ENCODE measurements at places on chromosomes 6 and 20.

- no peak for DNase-seq
Observed at GRCh38 chr6:128826606-128827005, 56.3 kb upstream of the LAMA2 start.

GRCh38 chr6:23246896-23247295 lies 677.5 kb downstream of the HDGFL1 start:
- DNase-seq = no peak

DNA sequence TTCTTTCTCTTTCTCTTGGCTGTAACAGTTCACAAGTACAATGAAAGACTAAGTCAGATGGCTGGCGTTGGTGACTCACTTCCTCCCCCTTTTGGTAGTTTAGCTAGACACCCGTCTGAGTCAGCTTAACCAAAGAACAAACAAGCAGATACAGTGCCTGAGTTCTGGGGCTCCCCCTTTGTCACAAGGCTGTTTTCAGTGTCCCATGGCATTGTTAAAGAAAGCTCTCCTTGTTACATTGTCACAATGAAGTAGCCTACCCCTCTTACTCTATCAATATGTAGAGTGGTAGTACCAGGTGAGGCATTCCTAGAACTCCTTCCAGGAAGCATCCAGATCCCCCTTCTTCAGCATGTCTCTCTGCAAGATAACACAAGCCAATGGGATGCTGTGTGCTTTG lies 38.6 kb downstream of the KIAA0408 start:
- DNase-seq = peak; percentile 97

- DNase-seq = peak; percentile 84
Observed at GRCh38 chr6:36852481-36853147, 13.4 kb upstream of the CPNE5 start.

DNA sequence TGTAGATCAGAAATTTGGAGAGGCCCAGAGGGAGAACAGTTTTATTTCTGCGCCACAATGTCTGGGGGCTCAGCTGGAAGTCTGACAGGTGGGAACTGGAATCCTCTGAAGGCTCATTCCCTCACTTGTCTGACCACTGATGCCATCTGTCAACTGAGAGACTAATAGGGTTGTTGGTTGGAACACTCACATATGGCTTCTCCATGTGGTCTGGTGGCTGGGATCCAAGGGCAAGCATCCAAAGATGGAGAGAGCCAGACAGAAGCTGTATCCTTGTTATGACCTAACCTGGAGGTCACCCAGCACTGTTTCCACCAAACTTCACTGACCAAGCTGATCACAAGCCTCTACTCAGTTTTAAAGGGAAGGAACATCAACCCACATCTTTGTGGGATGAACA lies 117.9 kb upstream of the AKAP12 start:
- DNase-seq = no peak

DNA sequence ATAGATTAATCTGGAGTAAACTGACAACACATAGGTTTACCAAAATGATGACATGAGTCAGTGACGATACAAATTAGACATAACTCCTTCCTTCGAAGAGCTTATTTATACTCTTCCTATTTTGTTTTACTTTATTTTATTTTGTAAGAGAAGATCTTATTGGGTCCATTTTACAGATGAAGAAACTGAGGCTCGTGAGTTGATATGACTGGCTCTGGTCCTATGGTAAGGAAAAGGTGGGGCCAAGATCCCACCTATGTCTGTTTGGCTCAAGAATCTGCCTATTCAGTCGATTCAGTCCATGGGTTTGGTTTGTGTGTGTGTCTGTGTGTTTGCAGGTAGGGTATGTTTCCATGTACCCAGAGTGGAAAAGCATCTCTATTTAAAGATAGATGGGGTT lies 8.4 kb upstream of the R3HDML start:
- no peak for DNase-seq

DNA sequence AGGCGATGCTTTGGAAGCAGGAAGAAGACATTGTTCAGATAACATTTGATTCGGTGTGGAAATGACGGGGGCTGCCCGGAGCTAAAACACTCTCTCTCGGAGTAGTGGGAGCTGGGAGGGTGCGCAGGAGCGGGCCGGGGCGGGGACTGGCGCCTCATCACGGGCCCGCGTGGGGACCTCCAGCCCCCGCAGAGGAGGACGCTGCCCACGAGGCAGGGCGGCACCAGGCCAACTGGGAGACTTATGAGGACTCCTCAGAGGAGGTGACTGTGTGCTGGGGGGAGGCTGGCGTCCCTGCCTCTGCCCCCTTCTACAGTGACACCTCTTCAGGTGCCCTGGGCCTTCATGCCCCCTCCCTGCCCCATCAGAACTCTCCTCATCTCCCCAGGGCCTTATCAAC lies 15.2 kb downstream of the DDO start:
- no peak for DNase-seq

- no peak for DNase-seq
Observed at GRCh38 chr6:83442752-83443151, 11.9 kb upstream of the ME1 start.

GRCh38 chr6:105832313-105832761 lies 253.8 kb upstream of the PRDM1 start:
- DNase-seq = no peak

GRCh38 chr6:105402090-105402938 lies 568 bp downstream of the PREP start:
- peak; percentile 20 for DNase-seq

DNA sequence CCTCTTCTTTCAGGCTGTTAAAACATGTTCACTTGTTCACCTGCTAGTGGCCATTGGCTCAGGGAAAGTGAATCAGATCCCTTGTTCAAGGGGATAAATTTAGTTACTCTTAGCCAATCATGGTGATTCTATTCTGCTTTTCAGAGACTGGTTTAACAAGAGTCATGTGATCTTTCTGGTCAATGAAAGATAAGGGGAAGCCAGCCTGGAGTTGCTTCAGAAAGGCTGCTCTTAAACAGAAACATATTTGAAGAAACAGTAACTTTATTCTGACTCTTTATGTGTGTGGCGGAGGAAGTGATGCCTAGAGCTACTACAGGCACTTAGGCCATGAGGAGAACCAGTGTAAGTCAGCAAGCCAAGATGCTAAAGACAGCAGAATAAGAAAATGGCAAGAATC lies 28.1 kb upstream of the AHI1 start:
- no peak for DNase-seq

- DNase-seq = no peak
Observed at GRCh38 chr20:32959351-32960221, 44.6 kb downstream of the SUN5 start.

GRCh38 chr20:64115171-64115911 lies 8.0 kb upstream of the NPBWR2 start:
- DNase-seq = no peak

DNA sequence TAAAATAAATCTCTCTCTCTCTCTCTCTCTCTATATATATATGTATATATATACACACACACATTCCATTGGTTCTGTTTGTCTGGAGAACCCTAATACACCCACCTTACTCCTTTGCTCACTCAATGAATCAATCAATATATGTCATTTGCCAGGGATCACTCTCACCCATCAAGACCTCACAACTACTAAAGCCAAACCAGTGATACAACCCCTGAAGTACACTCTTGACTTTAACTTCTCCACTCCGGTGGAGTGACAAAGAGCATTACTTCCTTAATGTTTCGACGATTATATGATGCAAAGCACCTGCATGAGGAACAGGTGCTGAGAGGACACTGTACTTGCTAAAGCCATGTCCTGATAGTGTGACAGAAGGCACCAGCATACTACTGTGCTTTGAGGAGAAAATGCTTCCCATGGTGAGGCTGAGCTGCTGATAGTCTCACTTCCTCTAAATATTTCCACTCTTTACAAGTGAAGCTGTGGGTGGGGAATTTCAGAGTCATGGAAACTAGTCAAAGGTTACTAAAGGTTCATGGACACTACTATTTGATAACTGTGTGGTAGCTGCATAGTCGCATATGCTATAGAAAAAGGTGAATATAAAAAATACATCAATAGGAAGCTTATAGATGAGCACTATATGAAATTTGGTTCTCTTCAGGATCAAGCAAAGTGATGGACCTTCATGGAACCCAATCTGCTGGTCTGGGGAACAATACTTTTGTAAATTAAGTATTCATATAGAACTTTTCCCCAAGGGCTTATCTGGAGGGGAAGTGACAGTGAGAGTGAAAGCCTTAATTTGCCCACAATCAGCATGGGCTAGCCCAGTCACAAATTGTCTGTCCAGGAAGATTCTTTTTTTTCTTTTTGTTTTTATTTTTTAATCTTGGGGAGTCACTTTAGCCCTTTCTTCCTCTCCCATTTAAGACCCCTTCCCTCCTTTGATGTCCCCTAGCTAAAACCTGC lies 141.9 kb upstream of the NEDD9 start:
- no peak for DNase-seq

- no peak for DNase-seq
Observed at GRCh38 chr6:72974276-72974675, 251.0 kb downstream of the KHDC1L start.

GRCh38 chr20:42496595-42496994 lies 693.1 kb downstream of the PTPRT start:
- no peak for DNase-seq

DNA sequence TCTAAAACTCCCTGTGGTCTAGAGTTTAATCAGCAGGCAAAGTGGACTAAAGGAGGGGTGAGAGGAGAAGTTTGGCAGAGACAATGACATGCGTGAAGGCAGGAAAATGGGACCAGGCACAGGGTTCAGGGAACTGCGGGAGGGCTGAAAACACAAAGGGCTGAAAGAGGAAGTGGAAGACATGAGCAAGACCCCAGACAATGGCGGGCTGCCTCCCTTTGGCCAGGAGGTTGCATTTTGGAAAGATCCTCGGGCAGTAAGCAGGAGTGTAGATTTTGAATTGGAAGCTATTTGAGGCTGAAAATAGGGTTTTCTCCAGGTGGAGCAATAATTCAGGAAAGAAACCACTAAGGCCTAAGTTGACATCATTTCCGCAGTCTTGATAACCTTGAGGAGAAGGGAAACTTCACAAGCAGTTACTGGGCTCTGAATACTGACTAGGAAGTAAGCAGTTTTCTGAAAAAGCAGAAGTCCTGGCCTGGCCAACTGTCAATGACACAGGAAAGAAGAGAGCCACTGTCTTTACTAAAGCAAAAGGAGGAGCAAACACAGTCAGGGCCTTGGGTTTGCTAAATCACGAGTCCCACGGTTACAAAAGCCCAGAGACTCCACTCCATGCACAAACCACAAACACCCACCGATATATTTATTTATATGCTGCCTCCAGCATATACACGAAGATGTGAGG lies 3.4 kb downstream of the LY86 start:
- no peak for DNase-seq

GRCh38 chr6:37033819-37034795 lies 28.7 kb downstream of the FGD2 start:
- no peak for DNase-seq

DNA sequence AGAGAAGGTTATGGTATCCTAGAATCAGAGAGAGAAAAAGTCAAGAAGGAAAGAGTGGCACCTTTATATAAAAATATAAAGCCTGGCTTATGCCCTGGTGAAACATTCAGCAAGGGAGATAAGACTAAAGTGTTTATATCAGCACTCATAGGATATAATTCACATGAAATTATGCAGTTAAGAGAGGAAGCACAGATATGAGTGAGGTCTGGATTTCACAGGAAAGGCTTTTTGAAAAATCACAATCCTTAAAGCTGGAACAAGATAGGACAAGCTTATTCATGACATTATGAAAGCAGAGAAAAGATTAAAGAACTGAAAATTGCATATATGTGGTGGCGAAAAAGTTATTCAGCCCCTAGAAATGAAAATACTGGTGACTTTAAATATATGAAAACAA lies 181.2 kb upstream of the FLRT3 start:
- no peak for DNase-seq

GRCh38 chr6:114739656-114740055 lies 396.8 kb upstream of the HS3ST5 start:
- DNase-seq = no peak

DNA sequence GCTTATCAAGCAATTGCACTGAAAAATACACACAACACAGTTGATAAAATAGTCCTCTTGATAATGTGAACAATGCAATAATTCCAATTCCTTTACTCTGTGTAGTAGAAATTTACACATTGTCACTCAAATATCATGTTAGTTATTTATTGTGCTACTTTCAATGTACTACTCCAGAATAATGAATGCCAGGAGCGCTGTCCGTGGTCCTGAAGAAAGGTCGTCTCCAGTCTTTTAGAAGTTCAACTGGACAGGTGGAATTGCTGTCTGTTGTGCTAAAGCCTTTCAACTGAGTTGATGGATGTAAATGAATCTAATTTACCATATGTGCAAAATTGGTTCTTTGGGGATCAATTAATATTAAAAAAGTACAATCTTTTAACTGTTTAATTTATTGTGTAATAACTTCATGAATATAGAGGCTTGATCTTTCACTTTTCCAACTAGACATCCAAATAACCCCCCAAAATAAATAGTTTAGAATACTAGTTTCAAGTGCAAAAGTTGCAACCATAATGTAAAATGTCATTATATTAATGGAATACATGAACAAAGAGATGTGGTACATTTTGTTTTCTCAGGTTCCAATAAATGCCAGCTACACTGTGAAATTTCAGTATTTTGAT lies 3.2 kb downstream of the GRIK2 start:
- DNase-seq = no peak

- no peak for DNase-seq
Observed at GRCh38 chr6:4914420-4915159, 89.2 kb downstream of the RPP40 start.

DNA sequence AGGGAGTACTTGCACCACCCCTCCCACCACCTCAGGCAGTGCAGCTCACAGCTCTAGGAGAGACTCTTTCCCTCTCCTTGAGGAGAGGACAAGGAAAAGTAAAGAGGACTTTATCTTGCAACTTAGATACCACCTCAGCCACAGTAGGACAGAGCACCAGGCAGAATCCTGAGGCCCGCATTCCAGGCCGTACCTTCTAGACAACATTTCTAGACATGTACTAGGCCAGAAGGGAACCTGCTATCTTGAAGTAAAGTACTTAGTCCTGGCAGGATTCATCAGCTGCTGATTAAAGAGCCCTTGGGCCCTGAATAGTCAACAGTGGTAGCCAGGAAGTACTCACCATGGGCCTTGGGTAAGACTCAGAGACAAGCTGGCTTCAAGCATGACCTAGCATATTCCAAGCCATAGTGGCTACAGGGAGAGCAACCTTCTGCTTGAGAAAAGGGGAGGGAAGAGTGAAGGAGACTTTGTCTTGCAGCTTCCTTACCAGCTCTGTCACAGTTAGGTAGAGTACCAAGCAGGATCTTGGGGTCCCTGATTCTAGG lies 384.4 kb upstream of the RNF217 start:
- no peak for DNase-seq

GRCh38 chr6:97023982-97024381 lies 99.5 kb downstream of the KLHL32 start:
- DNase-seq = no peak
